ENCODE measurements at places on chromosomes 7 and 10.
A peak's percentile ranks its signal among the peaks of the same experiment; 100 is the strongest.

- DNase-seq: peak; percentile 49
These were observed 100.2 kb downstream of the COL13A1 start for GRCh38 chr10:69901628-69902505.

- no peak for DNase-seq
These were observed 11.5 kb upstream of the C10orf53 start for GRCh38 chr10:49667991-49668390.

GRCh38 chr10:10797513-10797912 lies 220.2 kb upstream of the CELF2 start:
- DNase-seq: no peak

DNA sequence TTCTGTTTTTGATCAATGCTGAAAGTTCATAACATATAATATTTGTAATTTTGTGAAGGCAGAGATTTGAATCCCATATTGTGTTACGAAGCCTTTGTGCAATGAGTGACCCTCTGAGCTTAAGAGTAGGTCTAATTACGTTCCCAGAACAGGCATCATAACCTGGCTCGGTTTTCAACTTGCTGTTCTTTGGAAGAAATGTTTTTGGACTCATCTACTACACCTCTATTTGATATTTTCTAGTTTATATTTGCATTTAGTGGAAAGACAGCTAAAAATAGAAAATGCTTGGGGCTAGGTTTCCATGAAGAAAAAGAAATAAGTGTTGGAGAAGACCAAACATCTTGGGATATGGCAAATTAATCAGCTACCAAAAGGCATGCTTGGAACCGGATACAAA lies 234.8 kb downstream of the AGMO start:
- DNase-seq: no peak

DNA sequence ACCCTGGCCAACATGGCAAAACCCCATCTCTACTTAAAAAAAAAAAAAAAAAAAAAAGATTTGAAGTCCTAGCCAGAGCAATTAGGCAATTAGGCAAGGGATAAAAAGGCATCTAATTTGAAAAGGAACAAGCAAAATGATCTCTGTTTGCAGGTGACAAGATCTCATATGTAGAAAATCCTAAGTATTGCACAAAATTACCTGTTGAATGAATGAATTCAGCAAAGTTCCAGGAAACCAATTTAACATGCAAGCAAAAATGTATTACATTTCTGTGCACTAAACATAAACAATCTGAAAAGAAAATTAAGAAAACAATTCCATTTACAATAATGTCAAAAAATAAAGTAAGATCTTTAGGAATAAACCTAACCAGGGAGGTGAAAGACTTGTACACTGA lies 5.2 kb downstream of the PILRB start:
- no peak for DNase-seq

- no peak for DNase-seq
These were observed 265.2 kb upstream of the PHF14 start for GRCh38 chr7:10708447-10708846.

DNA sequence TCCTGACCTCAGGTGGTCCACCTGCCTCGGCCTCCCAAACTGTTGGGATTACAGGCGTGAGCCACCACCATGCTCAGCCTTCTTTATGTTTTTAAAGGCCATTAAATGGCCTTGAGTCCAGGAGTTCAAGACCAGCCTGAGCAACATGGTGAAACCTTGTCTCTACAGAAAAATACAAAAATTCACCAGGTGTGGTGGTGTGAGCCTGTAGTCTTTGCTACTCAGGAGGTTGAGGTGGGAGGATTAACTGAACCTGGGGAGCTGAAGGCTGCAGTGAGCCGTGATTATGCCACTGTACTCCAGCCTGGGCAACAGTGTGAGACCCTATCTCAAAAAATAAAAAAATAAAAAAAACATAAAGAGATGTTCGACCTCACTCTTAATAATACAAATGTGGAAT lies 11.0 kb downstream of the SMO start:
- DNase-seq: no peak

DNA sequence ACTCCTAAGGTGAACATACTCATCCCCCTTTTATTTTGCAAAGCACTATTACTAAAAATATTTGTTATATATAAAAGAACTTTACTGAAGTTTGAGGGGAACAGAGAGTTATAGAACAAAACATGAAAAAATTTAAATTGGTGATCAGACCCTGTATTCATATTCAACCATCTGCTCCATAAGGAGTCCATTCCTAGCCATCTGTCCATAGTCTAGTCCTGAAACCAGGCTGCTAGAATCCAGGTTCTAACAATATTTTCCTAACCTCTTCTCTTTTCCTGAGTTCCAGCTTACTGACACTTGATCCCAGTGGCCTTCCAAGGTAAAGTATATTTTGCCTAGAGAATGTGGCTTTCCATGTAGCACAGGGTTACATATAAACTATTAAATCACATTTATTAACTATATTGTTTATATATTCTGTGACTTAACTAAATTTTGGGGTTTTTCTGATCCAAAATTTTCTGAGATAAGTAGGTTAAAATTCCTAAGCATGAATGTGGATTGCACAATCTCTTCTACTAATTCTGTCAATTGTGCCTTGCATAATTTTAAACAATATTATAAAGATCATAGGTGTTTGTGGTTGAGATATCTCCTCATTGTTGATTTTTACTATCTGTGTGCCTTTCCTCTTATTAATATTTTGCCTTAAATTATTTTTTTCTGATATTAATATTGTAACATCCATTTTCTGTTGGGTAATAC lies 137.6 kb upstream of the MAGI2 start:
- DNase-seq: no peak

GRCh38 chr10:104349623-104350126 lies 4.0 kb upstream of the CFAP58 start:
- no peak for DNase-seq

- no peak for DNase-seq
These were observed 624 bp upstream of the CEP55 start for GRCh38 chr10:93495654-93496321.

GRCh38 chr7:116380025-116380424 lies 119.5 kb upstream of the CAV2 start:
- DNase-seq: no peak

DNA sequence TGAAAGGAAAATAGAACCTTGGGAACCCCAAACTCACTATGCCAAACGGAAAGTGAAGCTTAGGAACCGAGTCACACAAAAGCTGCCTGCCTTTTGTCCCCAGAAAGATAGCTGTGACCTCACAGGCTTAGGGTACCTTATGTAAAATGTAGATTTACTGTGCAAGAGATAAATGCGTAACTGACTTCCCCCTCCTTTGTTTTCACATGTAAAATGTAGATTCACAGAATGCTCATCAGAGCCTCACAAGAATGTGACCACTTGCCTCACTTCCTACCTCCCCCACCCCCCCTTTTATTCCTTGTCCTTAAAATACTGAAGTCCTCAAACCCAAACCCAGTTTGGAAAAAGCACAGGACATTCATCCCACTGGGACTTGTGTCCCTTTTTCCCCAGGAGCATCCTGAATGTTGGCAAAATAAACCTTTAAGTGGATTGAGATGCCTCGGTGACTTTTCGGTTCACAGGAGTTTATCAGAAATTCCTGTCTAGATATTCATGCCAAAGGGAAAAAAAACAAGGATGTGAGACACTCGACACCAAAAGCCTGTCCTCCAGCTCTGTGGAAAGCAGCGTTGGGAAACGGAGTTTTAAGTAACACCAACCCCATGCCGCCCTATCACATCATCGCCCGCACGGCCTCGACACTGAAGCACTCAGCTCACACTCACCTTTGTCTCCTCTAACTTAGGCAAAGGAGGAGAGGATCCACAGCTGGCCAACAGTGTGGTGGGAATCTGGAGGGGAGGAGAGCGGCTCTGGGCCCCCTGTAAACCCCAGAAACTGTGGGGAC lies 45.9 kb downstream of the SVIL start:
- no peak for DNase-seq

- no peak for DNase-seq
These were observed 128.0 kb upstream of the MBL2 start for GRCh38 chr10:52900593-52900992.

GRCh38 chr7:50807026-50807730 lies 24.5 kb upstream of the GRB10 start:
- DNase-seq: no peak

DNA sequence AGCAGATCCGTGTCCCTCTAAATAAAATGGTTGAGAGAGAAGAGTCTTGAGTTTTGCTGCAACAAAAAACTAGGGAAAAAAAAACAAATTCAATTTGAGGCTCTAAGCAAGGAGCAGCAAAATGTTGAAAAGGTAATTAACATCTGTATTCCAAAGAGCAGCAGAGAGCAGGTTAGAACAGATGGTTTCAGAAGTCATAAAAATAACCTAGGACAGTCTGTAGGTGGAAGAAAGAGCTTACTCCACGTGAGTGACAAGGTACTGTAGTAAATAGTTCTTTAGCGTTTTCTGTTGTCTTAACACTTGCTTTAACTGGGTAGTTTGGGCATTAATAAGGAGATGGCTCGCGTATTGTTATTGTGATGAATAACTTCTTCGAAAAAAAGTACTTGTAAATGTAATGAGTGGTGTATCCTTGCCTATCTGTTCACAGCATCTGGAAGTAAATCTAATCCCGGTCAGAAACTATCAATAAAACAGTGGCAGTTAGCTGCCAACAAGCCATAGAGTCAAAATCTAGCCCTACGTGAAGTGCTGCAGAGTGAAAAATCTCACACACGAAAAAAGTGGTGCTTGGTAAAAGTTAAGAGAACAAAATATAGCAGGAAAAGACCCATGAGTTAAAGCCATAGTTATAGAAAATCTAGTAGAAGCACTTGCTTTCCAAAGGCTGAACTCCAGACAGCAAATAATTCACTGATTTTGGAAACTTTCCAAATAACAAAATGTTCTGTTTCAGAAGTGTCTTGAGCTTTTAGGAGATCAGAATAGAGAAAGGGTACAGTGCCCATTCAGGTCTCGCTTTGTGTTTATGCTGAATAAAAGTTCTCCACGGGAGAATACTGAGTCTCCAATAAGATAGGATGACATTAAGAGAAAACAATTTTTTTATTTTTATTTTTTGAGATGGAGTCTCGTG lies 49.3 kb upstream of the PARD3 start:
- DNase-seq: no peak

- DNase-seq: no peak
These were observed 849.4 kb downstream of the CCSER2 start for GRCh38 chr10:85177767-85178166.

DNA sequence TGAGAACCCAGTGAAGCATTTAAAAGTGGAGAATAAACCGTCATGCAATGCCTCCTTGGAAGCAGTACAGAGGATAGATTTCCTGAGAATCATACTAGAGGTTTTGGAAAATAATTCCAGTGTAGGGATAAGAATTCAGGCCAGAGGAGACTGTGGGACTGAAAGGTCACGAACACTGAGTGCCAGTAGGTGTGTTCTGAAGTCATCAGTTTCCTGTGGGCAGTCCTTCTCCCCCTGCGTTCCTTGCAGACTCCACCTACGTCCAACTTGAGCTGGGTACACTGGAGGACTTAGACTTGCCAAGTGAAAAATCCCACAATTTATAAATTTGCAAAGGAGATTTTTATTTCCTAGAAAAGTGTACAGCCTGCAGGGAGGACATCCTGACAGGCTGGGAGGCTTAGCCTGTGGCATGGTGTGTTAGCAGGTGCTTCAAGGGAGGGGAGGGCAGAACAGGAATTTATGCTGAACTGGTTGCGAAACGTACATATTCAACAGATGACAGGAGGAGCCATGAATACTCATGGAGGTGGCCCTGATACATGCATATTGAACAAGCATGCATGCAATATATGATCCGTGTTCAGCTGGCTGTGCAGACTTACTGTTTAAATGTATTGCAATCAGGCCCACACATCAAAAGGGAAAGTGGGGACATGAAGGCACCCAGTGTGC lies 72.9 kb upstream of the POM121L12 start:
- no peak for DNase-seq

- no peak for DNase-seq
These were observed 68.8 kb upstream of the GSDME start for GRCh38 chr7:24825931-24826661.

DNA sequence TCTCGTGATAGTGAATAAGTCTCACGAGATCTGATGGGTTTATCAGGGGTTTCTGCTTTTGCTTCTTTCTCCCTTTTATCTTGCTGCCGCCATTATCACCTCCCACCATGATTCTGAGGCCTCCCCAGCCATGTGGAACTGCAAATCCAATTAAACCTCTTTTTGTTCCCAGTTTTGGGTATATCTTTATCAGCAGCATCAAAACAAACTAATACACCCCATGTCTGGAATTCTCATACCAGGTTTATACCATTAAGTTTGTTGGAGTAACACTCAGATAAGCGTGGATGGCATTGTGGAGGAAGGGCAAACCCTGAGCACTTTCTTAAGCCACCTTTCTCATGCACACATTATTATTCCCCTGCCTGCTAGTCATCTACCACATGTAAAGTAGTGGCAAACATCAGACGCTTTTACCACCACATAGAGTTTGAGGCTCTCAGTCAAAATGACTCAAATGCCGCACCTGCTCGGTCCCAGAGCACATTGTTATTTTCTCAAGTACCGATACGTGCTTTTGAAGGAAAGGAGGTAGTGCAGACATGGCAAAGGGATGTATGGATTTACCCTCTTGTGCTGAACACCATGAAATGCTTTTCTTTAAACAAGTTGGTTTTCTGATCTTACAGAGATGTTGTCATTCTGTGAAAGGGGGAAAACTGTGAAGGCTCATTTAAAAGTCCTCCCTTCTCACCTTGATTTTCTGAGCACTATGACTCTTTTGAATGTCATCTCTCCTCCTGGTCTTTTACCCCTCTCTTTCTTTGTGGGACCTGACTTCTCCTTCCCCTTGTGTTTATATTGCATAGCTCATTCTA lies 429.7 kb downstream of the EXOC4 start:
- no peak for DNase-seq

- no peak for DNase-seq
These were observed 153.0 kb upstream of the RHEB start for GRCh38 chr7:151672716-151673115.

DNA sequence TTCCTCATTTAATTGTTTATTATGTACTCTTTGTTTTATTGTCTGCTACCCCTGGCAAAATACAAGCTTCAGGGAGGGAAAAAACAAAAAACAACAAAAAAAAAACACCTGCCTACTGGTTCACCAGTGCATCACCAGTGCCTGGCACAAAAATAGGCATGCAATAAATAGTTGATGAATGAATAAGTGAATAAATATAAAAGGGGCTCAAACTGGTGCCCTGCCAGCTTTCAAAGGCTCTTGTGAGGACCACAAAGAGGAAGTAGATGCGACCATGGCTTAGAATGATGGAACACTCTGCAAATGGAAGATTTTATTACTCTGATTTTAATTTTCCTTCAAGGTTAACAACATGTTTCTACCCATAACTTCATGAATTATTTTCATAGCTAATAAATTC lies 213.0 kb upstream of the INHBA start:
- DNase-seq: no peak

DNA sequence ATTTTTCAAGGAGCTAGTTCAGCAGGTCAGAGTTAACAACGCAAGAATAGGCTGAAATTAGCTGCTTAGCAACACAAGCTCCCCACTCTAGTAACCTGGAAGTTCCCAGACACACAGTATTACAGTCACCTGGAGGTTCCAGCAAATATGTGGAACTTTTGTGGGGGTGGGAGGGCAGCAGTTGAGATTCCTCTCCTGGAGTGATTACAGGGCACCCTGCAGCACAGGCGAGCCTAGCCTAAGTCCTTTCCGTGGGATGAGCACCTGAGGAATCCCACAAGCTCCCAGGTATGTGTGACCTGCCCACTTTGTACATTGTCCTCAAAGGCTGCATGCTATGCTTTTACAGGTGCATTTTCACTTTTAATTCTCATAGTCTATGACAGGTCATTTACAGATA lies 13.6 kb downstream of the TPK1 start:
- no peak for DNase-seq
